ENCODE measurements at places on chromosomes 2 and 18. TPM values are rescaled to one million over a fixed set of nuclear protein-coding genes. Genes with fewer than 3 reads are reported as not detected.
A peak's percentile ranks its signal among the peaks of the same experiment; 100 is the strongest.

DNA sequence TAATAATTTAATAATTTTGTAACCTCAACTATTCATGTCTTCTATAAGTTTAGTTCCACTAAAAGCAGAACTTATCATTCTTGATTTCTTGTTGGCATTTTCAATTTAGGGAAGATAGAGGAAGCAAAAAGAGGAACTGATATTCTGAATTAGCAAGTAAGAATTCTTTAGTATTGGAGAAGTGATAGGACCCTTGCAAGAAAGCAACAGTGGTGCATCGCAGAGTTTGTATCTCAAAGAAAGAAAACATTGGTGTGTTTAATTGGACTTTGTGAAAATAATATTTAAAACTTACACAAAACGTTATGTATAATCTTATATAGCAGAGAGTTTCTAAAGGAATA lies 36.5 kb upstream of the TNFRSF11A start:
- H3K27ac ChIP-seq: no peak overlapping the region
- no peaks in the 10 kb centered on the region for H3K4me1 ChIP-seq
- DNase-seq: no peak
- no peaks in the 10 kb centered on the region for H3K27me3 ChIP-seq
- H3K36me3 ChIP-seq: peaks cover 10% of the 10 kb centered on the region

DNA sequence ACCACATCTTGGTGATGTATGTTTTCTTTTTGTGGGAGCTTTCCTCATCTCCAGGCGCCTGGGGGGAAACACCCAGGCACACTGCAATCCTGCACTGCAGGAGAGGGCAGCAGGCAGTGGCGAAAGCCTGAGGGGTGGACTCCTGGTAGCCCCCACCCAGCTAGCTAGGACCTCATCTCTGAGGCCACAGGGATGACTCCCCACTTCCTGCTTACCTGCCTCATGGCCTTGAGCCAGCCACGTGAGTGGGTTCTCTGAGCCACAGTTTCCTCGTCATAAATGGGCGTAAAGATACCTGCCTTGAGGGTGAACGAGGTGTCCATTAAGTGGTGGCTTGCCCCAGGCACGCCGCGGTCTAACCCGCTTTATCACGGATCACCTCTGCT lies 19.1 kb downstream of the TRAF3IP1 start:
- H3K27me3 ChIP-seq: no peaks in the 10 kb centered on the region
- H3K4me3 ChIP-seq: no peak overlapping the region
- no peaks in the 10 kb centered on the region for H3K36me3 ChIP-seq
- no peak overlapping the region for H3K27ac ChIP-seq

DNA sequence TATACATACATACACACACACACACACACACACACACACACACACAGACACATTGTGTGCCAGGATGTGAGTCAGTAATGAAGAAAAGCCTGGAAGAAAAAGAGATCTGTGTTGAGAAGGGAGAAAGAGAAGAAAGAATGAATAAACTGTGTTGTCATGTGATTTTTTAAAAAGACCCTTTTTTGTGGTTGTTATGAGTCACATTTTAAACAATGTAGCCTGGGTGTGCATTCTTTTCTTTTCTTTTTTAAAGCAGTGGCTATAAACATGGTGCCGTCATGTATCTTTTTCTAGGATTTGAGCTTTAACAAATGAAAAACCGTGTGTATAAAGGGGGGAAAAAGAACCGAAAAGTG lies 87.2 kb downstream of the NRP2 start:
- H3K27ac ChIP-seq: no peak overlapping the region
- no peaks in the 10 kb centered on the region for H3K36me3 ChIP-seq
- H3K27me3 ChIP-seq: no peaks in the 10 kb centered on the region
- H3K4me1 ChIP-seq: peaks cover 37% of the 10 kb centered on the region

DNA sequence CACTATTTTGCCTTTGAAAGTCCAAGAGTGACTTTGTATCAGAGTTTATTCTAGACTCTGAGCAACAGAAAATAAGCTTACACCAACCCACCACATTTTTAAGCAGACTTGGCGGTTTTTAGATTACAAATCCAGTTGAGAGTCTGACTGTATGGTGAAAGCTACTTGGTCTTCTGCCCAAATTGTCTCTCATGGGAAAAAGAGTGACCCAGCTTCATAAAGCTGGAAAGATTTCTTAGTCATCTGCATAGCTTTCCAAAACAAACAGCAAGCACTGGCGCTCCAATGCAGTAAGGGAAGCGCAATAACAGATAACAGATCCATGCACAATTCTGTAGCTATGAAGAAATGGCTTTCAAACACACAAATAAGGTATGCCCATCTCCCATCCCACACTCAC lies 7.1 kb downstream of the DSG1 start:
- H3K36me3 ChIP-seq: no peaks in the 10 kb centered on the region
- no peak overlapping the region for H3K27ac ChIP-seq
- no peaks in the 10 kb centered on the region for H3K4me1 ChIP-seq
- no peaks in the 10 kb centered on the region for H3K27me3 ChIP-seq

DNA sequence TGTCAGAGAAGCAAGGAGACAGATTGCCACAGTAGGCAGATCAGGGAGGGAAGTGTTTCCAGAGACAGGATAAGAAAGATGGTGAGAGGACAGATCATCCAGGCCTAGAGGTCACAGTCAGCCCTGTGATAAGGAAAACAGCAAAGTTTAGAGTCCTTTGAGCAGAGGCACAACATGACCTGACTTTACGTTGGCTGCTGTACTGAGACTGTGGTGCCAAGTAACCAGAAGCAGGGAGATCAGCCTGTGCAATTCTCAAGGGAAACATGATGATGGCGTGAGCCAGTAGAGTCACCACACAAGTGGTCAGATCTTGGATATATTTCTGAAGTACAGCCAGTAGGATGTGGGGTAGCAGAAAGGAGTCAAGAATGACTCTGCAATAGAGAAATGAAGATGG lies 43.7 kb downstream of the SMC6 start:
- H3K4me3 ChIP-seq: no peak overlapping the region
- DNase-seq: no peak
- H3K27me3 ChIP-seq: no peaks in the 10 kb centered on the region
- peaks cover 15% of the 10 kb centered on the region for H3K36me3 ChIP-seq

GRCh38 chr2:170813611-170814532 lies 2.8 kb upstream of the GAD1 start:
- H3K27ac ChIP-seq: no peak overlapping the region
- peaks cover 14% of the 10 kb centered on the region for H3K4me1 ChIP-seq
- H3K27me3 ChIP-seq: peaks cover 5% of the 10 kb centered on the region
- peak; percentile 76 for DNase-seq
- no peak overlapping the region for H3K4me3 ChIP-seq
- H3K36me3 ChIP-seq: no peaks in the 10 kb centered on the region

- DNase-seq: no peak
- H3K4me1 ChIP-seq: peaks cover 5% of the 10 kb centered on the region
- H3K27me3 ChIP-seq: no peaks in the 10 kb centered on the region
- H3K36me3 ChIP-seq: no peaks in the 10 kb centered on the region
- H3K27ac ChIP-seq: no peak overlapping the region
Measured at GRCh38 chr2:10002109-10002508, 41.2 kb upstream of the KLF11 start.

The CAPN13 gene
- 8.6 TPM for total RNA-seq

The FEV gene
- total RNA-seq: not detected

The MROH2A gene
- 0.80 TPM for total RNA-seq

The LDLRAD4 gene
- 62.4 TPM for total RNA-seq

The WDR7 gene
- 42.7 TPM for total RNA-seq
